ENCODE measurements at places on chromosomes 7 and 10.

GRCh38 chr7:33744293-33745075, 160.9 kb upstream of the BMPER start:
- no peak for DNase-seq

DNA sequence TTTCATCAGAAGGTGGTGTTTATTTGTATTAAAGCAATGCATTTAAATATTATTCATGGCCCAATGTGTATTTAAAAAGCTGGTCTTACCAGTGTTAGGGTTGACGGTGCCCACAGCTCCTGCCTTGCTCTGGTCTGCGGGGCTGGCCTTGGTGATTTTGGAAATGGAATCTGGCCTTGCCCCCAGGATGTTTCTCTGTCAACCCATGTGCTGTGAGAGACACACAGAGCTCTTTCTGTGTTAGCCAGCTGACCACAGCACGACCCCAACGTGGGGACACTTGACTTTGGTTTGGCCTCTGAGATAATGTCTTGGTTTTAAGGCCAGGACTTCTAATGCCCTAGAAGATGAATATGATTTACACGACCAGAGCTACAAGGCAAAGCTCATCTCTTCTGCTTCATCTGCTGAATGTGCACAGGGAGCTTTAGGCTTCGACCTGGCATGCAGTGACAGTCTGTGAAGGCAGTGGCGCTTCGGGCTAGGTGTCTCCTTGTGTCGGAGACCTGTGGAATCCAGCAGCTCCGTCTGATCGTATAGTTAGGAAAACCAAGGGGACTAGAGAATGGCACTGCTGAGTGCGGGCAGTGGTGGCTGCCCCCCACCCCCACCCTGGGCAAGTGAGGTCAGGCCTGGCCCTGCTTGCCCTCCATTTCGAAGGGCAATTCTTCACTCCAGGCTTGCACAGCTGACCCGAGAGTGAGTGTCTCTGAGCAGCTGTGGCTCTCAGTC, 246.1 kb downstream of the EBF3 start:
- DNase-seq, result no peak

GRCh38 chr7:107166736-107167426, 1.9 kb upstream of the HBP1 start:
- DNase-seq, result no peak

- no peak for DNase-seq
Observed at GRCh38 chr7:12670743-12671520, 16.5 kb upstream of the ARL4A start.

DNA sequence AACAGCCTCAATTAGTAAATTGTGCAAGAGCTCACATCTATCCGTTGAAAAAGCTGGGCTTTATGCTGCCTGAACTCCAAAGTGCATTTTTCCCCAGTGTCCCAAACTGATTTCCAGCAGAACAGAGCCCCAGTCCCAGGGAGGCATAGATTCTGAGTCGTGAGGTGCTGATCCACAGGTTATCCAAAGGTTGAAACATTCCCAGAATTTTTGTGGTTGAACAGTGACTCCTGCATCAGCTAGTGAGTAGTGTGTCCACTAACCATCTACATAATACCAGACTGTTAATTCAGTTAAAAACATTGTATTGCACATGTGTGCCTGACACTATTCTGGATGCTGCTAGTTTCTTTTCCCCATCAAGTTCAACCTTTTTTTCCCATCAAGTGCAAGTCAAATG, 761.5 kb downstream of the GATA3 start:
- DNase-seq, result no peak

GRCh38 chr7:116561697-116562483, 37.1 kb downstream of the CAV1 start:
- no peak for DNase-seq

GRCh38 chr7:36175886-36176285, 22.8 kb downstream of the EEPD1 start:
- DNase-seq, result no peak

DNA sequence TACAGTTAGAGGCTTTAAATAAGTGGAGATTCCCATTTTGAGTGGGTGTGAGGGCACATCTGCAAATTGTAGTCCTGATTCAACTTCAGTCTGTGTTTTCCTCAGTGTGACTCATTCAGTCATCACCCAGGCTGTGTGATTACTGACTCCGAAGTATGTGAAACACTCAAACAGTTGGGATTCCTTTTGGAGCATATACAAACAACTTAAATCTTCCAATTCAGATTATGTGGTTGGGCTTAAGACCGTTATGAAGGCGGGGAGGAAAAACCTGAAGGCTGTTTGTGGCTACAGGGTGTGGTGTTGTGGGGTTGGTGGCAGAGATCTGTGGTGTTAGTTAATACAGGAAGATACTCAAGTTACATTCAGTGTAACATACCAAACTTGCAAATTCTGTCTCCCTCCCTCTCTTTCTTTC, 259.7 kb upstream of the FERD3L start:
- no peak for DNase-seq

DNA sequence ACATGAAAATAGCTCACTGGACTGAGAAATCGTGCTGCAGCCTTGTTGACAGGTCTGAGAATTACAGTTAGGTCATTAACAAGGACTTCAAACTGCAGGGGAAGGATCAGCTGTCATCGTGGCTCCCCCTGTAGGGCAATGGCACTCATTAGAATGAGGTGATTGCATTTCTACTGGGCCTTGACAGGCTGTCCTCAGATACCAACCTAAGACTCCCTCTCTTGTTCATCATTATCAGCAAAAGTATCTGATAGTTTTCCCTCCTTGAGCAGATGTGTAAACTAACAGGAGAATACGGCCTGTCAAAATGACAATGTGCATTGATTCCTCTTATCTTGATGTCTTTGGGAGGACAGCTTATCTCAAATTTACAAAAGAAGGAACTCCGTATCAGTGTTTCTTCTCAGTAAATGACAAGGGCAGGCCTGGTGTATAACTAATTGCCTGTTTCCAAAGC, 648.5 kb upstream of the LRRN3 start:
- DNase-seq, result peak; percentile 66

GRCh38 chr7:44222074-44222473, 21.3 kb downstream of the YKT6 start:
- no peak for DNase-seq

DNA sequence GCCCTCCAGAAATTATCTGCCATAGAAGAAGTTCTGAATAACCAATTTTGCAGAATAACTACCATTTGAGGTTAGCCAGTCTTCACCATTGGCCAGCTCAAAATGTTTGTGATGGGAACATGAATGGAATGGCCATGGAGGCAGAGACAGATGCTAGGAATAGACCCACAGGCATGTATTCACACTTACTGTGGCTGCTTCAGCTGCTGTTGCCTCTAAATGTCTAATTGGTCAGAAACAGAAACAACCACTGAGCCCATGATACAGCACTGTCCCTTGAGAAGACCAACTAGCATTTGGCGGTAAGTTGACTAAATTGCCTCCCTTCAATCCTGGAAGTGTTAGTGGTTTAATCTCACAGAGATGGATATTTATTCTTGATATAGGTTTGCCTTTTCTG, 38.6 kb upstream of the TAS2R16 start:
- no peak for DNase-seq

DNA sequence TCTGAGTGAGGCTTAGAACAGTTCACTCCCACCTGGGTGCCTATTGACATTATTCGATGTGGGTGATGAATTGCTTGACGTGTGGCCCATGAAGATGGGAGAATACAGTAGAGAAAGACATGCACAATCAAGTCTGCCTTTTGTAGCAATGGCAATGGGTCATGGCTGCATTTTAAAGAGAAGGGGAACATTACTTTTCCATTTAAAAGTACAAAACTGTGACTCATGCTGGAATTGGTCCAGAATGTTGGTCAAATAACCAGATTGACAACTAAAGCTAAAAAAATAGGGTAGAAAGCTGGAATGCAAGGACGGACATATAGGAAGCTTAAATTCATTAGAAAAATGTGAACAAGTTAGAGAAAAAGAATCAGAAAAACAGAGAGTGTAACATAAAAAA, 104.1 kb upstream of the SLC25A13 start:
- DNase-seq, result no peak

DNA sequence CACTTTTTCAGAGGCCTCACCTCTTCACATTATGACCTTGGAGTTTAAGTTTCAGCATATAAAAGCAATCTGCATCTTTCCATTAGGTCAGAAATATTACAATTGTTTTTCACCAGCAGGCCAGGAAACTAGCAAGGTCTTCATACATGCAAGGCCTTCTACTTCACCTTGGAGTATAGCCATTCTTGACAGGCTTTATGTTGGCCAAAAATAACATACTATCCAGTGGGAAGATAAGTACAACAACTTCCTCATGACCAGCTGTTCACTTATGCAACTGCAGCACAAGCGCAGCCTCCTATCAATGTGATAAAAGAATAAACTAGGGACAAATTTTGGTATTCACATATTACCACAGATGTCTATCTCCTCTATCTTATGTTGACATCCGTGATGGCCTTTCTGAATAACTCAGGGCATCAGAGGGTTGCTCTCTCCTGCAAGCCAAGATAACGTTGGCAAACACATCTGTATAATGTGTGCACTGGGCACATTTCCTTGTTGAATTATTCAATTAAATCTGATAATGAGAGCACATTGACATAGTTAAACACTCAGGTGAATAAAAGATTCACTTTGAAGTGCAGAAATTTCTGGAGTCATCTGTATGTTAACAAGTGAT, 239.8 kb downstream of the FZD1 start:
- DNase-seq, result no peak

DNA sequence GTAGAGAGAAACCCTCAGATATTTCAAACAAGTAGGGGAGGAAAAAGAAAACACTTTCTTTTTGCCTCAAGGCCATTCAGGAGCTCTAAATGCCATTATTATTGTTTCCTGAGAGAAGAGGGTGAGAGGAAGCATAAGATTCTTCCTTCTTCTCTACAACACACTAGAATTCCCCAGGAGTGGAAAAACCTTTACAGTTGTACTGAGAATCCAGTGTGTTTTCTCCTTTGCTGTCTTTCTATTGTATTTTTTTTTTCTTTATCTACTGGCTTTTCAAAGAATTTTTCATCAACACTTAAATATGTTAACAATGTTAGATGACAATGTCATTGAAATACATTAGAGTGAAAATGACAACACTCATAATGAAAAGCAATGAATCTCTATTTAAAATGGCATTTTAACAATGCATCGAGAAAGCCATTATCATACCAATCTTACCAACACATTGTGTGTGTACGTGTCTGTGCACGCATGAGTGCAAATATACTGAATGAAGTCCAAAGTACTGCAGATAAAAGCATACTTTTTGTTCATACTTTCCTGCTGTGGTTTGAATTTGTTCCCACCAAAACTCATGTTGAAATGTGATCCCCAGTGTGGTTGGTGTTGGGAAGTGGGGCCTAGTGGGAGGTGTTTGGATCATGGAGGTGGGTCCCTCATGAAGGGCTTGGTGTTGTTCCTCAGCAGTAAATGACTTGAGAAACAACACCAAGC, 24.2 kb upstream of the MACC1 start:
- DNase-seq, result no peak

GRCh38 chr10:97031459-97031858, 154.3 kb downstream of the SLIT1 start:
- DNase-seq, result no peak

DNA sequence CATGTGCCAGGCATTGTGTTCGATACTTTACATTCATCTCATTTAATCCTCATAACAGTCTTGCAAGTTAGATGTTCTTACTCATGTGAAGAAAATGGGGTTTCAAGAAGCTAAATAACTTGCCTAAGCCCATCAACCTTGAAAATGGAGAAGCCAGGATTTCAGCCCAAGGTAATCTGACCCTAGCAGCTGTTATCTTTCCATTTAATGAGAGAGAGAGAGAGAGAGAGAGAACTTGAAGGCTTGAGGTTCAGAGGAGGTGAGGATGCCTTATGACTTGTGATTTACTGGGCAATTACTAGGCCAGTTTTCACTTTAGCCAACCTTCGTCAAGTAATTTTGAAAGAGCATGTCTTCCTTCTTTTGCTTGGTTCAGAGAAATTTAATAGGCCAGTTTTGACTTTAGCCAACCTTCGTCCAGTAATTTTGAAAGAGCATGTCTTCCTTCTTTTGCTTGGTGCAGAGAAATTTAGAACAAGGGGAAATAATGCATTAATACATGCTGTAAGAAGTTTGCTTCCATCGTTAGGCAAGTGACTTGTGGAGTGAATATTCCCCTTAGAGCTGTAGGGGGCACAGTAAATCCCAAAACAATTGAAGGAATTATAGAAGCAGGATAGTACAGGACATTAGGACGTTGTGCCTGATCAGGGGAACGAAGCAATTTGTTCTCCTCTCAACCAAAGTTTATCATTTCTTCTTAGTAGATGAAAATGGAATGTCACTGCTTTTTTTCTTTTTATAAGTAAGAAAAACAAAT, 143.0 kb upstream of the BMPER start:
- DNase-seq, result no peak

GRCh38 chr7:136012238-136012637, 35.1 kb upstream of the MTPN start:
- no peak for DNase-seq

- peak; percentile 50 for DNase-seq
Observed at GRCh38 chr10:117830787-117831212, 215.9 kb downstream of the RAB11FIP2 start.

DNA sequence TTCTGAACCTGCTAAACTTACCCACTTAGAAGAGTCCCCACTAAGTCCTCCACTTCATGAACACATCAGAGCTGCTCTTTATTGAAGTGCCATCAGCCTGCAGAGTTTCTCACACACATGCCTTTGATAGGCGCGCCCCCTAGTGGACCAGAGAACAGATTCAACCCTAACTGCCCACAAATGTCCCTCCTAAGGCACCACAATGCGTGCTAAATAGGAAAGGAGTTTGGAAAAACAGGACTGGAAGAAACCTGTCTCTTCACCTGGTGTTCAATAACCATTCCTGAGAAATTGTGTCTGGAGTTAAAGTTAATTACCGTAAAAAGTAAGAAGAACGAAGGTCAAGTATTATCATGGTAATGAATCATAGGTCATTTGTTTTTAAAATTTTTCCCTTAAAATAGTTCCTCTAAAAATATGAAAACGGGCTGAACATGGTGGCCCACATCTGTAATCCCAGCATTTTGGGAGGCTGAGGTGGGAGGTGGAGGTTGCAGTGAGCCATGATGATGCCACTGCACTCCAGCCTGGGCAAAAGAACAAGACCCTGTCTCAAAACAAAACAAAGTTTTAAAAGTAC, 249.7 kb downstream of the ELMO1 start:
- DNase-seq, result peak; percentile 87
